Right renal cortex interstitium (tissue), 3 donors: ENCODE measurements at places on chromosomes 16 and 17.

DNA sequence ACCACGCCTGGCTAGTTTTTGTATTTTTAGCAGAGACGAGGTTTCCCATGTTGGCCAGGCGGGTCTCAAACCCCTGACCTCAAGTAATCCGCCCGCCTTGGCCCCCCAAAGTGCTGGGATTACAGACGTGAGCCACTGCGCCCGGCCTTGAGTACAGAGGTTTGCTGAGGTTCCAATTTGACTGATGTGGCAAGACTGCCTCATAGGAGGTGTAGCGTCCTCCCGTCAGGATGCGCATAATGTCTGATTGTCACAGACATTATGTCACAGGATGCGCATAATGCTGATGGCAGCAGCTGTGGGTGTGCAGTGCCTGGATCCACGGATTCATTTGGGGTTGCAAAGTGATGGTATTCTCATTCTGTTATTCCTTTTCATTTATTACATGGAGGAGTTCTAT lies 45.2 kb downstream of the HAPSTR1 start:
- no peak for DNase-seq

- no peak for DNase-seq
Observed at GRCh38 chr17:51347851-51348584, 87.7 kb downstream of the UTP18 start.

DNA sequence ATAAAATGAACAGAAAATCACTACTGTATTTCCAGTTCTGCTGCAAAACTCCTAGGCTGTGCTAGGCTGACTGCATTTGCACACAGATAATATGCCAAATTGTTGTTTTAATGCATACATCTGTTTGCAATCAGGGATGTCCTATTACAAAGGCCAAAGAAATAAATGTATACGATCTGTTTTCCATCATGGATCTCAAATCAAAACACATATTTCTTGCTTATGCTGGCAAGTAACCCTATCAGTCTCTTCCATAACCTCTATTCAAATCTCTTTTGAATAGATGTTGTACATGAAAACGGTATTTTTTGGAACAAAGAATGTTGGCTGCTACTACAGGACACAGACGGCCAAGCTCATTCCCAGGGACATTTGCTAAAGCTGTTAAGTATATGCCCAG lies 56.6 kb downstream of the DUSP14 start:
- DNase-seq = no peak

DNA sequence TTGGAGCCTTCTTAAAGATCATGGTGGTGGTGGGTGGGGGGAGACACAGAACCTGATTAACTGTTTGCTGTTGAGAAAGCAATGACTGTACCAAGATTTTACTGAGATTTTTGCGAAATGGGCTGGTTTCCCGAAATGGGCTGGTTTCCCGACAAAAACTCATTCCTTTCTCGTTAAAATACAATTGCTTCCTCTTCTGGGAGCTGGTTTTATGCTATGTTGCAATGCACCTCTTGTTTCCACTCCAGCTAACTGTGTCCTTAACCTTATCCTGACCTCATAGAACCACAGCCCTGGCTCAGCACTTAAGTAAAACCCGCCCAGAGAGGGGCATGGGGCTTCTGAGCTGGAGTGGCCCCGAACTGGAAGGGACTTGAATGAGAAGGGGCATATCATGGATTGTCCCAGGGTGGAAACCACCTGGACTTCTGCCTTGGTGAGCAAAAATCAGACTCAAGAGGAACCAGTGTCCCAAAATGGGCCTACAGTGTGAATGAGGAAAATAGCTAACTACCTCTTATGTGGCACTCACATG lies 20.9 kb downstream of the FAM20A start:
- DNase-seq = no peak

DNA sequence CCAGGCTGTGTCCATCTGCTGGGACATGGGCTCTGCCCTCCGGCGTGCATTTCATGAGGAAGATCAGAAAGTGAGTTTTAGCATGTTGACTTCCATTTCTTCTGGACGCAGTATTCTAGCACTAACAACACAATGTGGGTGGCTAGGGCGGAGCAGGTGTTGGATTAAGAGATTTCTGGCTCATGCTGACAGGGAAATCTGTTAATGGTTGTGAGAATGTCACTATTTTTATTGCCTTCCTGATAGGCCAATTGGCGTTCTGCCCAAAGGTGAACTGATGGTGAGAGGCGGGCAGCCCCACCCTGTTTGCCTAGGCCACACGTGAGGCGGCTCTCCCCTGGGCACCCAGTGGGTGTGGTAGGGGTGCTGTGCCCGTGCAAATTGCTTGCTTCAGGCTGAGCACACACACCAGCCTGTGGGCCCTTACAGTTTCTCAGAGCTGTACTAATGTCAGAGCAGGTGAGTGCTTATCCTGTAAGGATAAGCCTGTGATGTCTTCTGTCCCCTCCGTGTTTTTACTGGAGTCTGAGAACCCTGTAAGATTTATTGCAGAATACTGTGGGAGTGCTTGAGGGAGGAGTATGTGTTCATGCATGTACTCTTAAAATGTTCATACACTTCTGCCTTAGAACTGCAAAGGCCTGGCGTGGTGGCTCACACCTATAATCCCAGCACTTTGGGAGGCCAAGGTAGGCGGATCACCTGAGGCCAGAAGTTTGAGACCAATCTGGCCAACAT lies 30.9 kb downstream of the PGS1 start:
- no peak for DNase-seq

DNA sequence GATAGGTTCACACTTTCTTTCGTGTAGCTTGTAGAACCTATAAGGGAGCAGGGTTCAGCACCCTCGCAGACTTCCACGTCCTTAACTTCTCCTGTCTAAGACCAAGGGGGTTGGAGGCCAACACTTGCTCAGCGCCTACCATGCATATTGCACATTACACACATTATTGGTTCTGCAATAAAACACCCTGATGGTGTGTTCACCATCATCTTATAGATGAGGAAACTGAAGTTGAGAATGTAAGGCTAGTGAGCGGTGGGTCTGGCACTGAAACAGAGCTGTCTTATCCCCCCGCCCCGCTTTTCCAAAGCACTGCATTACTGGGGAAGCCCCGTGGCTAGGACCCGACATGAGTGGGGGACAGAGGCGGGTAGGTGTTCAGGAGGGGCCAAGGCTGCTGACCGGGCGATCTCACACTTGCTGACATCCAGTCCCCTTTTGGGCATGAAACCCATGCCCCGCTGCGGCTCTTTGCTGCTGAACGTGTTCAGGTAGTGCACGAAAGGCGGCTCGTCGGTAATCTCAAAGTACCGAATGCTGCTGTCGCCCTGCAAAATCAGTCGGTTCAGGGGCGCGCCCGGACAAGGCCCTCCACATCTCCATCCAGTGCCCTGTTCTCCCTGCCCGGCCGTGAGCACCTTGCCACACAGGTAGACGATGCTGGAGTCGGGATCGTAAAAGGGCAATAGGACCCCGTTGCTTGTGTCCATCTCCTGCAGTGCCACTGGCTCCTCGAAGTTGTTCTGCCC lies 6.2 kb downstream of the CORO6 start:
- DNase-seq = no peak

DNA sequence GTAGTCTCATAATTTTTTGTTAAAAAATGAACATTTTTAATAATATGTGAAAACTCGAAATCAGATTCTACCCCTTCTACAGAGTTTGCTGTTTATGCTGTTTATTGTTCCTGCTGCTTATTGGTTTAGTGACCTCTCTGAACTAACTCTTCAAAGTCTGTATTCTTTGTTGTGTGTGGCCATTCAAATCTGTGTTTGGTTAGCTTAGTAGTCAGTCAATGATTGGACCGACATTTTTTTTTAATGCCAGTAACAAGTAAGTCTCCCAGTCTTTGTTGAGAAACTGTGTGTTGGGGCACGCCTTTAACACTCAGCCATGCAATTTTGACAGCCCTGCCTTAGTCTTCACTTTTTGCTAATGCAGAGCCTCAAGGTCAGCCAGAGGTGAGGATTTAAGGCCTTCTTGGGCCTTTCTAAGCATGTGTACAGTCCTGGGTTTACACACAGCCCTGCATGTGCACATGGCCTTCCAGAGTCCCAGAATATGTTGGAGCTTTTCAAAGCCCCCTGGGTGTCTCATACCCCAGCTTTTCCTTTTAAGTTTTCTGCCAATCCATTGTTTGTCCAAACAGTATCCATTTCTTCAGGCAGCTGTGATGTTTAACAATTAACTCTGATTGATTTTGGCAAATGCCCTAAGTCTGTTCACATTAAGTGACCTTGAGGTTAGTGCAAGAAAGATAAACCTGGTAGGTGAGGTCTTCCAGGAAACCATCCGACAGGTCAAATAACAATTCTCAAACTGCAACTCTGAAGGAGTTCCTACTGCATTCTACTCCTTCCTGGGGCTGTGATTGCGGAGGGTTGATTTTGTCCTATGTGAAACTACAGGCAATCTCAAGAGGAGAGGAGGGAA lies 389.3 kb downstream of the PMP22 start:
- DNase-seq = no peak

DNA sequence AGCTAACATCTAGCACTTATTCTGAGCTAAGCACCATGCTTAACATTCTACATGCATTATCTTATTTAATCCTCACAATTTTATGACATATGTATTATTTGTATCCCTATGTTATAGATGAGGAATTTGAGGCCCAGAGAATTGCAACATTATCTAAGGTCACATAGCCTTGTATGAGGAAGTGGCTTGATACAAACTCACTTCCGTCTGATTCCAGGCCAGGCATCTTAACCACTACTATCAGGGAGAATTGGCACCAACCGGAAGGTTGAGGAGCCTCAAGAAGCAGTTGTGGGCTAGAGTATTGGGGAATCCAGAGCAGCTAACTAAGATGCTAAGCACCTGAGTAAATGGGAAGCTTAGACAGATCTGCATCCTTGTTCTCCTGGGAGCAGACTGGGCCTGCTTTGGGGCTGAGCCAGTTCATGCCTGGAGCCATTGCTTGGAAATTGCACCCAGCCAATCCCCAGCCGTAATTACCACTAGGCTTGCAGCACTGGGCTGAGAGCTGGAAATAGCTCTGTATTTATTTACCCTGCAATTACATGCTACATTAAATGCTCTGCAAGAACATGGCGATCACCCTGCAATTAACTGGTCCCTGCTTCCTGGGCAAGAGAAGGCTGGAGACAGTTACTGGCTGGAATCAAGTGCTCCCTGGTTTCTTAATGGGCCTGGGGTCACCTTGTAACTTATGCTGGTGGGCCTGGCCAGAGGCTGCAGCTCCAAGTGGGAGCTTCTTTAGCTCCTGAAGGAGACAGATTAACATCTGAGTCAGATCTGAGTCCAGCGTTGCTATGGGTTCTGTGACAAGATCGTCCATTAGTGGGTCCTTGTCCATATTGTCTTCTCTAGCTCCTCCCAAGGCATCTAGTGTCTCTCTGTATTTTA lies 273.1 kb upstream of the CCL2 start:
- DNase-seq = no peak

DNA sequence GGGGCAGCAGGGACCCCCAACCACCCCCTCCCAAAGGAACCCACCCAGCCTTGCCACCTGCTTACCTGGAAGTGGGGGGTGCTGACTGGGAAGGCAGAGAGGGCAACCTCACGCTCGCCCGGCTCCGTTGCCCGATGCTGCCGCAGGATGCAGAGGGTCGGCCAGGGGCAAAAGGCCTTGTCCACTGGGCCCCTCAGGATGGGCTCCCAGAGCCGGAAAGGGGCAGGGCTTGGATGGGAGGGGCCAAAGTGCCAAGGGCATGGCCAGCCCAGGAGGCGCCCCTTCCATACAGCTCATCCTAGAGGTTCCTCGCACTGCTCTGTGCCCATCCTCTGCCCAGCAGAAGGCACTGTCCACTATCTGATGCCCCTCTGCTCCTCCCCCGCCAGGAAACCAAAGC lies 59.4 kb downstream of the SRCIN1 start:
- no peak for DNase-seq
